Neural progenitor cell (in vitro differentiated cells): ENCODE measurements at places on chromosomes 5 and 9. TPM values are rescaled to one million over a fixed set of nuclear protein-coding genes. Genes with fewer than 3 reads are reported as not detected.

GRCh38 chr9:109253637-109254284 lies 67.1 kb downstream of the EPB41L4B start:
- H3K4me3 ChIP-seq, result no peak overlapping the region
- H3K27ac ChIP-seq, result no peak overlapping the region
- H3K27me3 ChIP-seq, result no peaks in the 10 kb centered on the region
- H3K4me1 ChIP-seq, result peaks cover 6% of the 10 kb centered on the region
- H3K36me3 ChIP-seq, result no peaks in the 10 kb centered on the region

- no peak overlapping the region for H3K4me3 ChIP-seq
- DNase-seq, result no peak
- H3K36me3 ChIP-seq, result no peaks in the 10 kb centered on the region
- no peaks in the 10 kb centered on the region for H3K4me1 ChIP-seq
These were observed 36.1 kb upstream of the SPDL1 start for GRCh38 chr5:169547508-169547907.

- H3K36me3 ChIP-seq, result no peaks in the 10 kb centered on the region
- H3K4me3 ChIP-seq, result no peak overlapping the region
- no peak overlapping the region for H3K27ac ChIP-seq
- H3K4me1 ChIP-seq, result peaks cover 7% of the 10 kb centered on the region
- DNase-seq, result no peak
These were observed 42.8 kb downstream of the STK10 start for GRCh38 chr5:172144931-172145869.

DNA sequence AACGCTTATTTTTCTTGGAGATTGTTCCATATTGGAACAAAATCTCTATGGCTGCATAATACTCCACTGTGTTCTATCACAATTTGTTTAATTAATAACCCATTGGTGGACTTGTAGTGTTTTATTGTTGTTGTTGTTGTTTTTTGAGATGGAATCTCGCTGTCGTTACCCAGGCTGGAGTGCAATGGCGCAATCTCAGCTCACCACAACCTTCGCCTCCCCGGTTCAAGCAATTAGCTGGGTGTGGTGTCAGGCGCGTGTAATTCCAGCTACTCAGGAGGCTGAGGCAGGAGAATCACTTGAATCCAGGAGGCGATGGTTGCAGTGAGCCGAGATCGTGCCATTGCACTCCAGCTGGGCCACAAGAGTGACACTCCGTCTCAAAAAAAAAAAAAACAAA lies 38.7 kb downstream of the SPRY4 start:
- no peak overlapping the region for H3K4me3 ChIP-seq
- H3K4me1 ChIP-seq, result peaks cover 18% of the 10 kb centered on the region
- DNase-seq, result no peak
- no peaks in the 10 kb centered on the region for H3K27me3 ChIP-seq

- no peaks in the 10 kb centered on the region for H3K4me1 ChIP-seq
- no peaks in the 10 kb centered on the region for H3K36me3 ChIP-seq
- no peak for DNase-seq
These were observed 722.0 kb downstream of the MTRR start for GRCh38 chr5:8590959-8591358.

The RORB gene
- 2.5 and 4.2 TPM in 2 replicates for total RNA-seq

DNA sequence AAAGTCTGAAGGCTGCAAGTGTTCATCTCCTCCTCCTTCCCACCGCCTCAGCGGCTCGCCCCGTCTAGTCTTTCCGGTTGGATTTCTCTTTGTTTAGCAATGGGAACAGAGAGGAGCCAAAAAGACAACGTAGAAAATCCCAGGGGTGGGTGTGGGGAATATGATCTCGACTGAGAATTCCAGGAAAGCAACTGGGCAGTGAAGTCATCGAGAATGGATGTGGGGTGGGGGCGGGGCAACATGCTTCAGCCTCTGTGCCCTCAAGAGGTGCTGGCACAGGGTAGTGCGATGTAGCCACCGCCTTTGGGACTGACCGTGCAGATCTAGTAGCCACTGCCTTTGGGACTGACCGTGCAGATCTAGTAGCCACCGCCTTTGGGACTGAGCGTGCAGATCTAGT lies 12.9 kb downstream of the MSX2 start:
- H3K4me3 ChIP-seq, result no peak overlapping the region
- DNase-seq, result no peak

DNA sequence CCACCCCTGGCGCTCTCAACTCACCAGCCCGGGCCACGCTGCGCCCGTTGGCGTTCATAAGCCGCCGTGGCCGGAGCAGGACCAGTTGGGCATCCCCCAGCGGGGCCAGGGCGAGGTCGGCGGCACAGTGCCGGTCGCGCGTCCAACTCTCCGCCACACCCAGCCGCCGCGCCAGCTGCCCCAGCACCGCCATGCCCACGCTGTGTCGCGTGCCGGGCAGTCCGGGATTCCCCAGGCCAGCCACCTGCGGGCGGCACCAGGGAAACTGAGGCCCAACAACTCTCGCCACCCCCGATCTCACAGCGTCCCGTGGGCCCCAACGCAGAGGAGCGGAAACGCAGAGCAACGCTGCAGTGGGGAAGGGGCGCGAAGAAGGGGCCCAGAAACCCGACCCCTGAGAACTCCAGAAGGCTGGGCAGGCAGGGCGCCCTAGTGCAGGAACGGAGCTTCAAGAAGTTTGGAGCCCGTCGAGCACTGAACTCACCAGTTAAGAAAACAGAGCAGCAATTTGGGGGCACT lies 453 bp downstream of the PTRH1 start:
- H3K36me3 ChIP-seq, result no peaks in the 10 kb centered on the region
- no peak overlapping the region for H3K27ac ChIP-seq
- peaks cover 15% of the 10 kb centered on the region for H3K27me3 ChIP-seq

DNA sequence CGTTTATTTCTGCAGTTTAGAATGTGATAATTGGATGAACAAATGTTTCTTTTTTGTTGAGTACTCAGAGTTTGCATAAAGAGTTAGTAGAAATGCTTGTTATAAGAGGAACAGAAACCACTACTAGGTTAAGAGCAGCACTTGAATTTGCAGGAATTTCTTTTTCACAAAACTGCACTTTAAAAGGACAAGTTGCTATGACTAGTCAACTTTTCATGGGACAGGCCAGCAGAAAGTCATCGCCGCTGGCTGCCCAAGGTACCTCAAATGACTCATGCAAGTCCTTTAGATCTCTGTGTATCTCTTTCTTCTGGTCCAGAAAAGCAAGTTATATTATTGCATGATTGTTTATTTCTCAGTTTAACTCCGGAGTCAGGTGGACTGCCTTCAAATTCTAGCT lies 97.3 kb upstream of the HMHB1 start:
- no peak for DNase-seq
- H3K27ac ChIP-seq, result no peak overlapping the region
- no peaks in the 10 kb centered on the region for H3K27me3 ChIP-seq
- H3K36me3 ChIP-seq, result no peaks in the 10 kb centered on the region

The SLU7 gene
- total RNA-seq, result 41.2 and 48.5 TPM in 2 replicates

DNA sequence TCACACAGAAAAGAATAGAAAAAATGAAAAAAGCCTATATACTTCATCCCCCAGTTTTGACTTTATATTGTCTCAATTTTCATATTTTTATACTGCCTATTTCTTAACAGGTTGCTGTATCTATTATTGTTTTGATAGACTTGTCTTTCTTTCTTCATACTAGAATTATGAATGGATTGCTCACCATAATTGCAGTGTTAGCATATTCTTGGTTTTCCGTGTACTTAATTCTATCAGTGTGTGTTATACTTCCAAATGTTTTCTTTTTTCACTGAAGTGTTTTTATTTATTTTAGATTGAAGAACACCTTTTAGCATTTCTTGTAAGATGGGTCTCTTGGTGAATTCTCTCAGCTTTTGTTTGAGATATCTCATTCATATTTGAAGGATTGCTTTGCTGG lies 38.7 kb downstream of the MTRR start:
- H3K4me1 ChIP-seq, result no peaks in the 10 kb centered on the region
- H3K4me3 ChIP-seq, result no peak overlapping the region
- H3K36me3 ChIP-seq, result peaks cover 23% of the 10 kb centered on the region
- H3K27ac ChIP-seq, result no peak overlapping the region
- H3K27me3 ChIP-seq, result no peaks in the 10 kb centered on the region
- no peak for DNase-seq

The MOB3B gene
- total RNA-seq, result 14.0 and 15.3 TPM in 2 replicates

- no peaks in the 10 kb centered on the region for H3K27me3 ChIP-seq
- H3K4me1 ChIP-seq, result no peaks in the 10 kb centered on the region
- H3K36me3 ChIP-seq, result no peaks in the 10 kb centered on the region
- DNase-seq, result no peak
- H3K4me3 ChIP-seq, result no peak overlapping the region
These were observed 132.8 kb upstream of the PAPPA start for GRCh38 chr9:116020801-116021200.

- no peak for DNase-seq
- no peaks in the 10 kb centered on the region for H3K36me3 ChIP-seq
- H3K27me3 ChIP-seq, result no peaks in the 10 kb centered on the region
- no peaks in the 10 kb centered on the region for H3K4me1 ChIP-seq
- no peak overlapping the region for H3K4me3 ChIP-seq
These were observed 586.2 kb downstream of the ZNF608 start for GRCh38 chr5:124160265-124160664.
